C1 segment of cervical spinal cord (tissue), 14 donors: ENCODE measurements at places on chromosomes 5 and 9.

GRCh38 chr5:10607023-10607665 lies 43.3 kb downstream of the ANKRD33B start:
- no peak for DNase-seq

- no peak for DNase-seq
Measured at GRCh38 chr5:112189391-112189790, 229.7 kb downstream of the EPB41L4A start.

DNA sequence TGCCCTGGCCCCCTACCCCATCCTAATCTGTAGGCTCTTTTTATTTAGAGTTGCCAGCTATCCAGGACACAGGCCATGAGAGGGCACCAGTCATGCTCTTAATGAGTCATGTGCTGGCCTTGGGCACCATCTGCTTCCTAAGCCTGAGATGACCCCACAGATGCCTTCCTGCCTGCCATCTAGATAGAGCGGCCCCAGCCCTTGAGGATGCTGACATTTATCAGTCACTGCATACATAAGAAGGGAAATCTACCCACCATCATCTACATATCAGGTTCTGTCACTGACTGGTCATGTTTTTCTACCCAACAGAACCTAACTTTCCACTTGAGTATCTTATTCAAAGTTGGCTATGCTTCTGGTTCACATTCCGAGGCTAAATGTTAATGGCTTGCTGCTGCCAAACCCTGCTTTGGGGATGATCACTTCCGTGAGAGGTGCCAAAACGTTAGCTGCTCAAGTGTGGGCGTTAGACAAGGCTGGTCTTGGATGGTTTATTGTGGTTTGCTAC lies 49.9 kb upstream of the TTC23L start:
- DNase-seq: no peak

GRCh38 chr5:179486596-179487051 lies 63.7 kb upstream of the RUFY1 start:
- no peak for DNase-seq

- no peak for DNase-seq
Measured at GRCh38 chr5:96258692-96259091, 174.4 kb downstream of the PCSK1 start.

DNA sequence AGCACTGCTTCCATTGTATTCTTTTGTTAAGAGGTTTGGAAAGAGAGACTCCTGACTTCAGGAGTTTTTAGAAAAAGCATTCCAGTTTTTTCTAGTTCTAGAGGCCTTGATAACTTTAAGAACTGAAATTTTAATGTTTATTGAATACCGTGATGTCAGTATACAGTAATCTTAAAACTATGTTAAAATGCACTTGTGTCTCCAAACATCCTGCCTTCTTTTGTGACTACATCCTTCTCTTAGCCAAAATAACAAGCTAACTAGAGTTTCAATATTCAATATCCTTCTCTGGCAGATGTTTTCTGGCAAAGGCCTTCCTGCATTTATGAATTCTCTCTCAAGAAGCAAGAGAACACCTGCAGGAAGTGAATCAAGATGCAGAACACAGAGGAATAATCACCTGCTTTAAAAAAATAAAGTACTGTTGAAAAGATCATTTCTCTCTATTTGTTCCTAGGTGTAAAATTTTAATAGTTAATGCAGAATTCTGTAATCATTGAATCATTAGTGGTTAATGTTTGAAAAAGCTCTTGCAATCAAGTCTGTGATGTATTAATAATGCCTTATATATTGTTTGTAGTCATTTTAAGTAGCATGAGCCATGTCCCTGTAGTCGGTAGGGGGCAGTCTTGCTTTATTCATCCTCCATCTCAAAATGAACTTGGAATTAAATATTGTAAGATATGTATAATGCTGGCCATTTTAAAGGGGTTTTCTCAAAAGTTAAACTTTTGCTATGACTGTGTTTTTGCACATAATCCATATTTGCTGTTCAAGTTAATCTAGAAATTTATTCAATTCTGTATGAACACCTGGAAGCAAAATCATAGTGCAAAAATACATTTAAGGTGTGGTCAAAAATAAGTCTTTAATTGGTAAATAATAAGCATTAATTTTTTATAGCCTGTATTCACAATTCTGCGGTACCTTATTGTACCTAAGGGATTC lies 43.1 kb downstream of the NDFIP1 start:
- no peak for DNase-seq

- DNase-seq: no peak
Measured at GRCh38 chr5:11609570-11610303, 294.5 kb downstream of the CTNND2 start.

- DNase-seq: no peak
Measured at GRCh38 chr9:79574781-79575180, 3.0 kb downstream of the TLE4 start.

DNA sequence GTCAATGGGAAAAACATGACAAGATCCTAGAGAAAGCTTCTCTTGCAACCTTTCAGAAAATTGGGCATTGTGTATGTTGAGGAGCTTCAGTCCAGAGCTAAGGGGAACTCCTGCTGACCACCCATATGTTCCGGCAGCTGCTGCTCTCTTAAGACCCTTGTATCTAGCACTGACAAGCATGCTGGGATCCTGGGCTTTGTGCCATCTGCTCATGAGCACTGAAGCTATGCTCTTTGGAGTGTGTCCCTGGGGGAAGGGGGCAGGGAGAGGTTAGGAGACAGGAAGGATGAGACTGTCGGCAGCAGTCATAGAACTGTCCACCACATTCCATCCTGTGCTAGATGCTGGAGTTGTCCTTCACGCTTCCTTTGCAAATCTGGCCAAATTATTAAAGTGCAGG lies 109.3 kb downstream of the JAKMIP2 start:
- peak; percentile 54 for DNase-seq

DNA sequence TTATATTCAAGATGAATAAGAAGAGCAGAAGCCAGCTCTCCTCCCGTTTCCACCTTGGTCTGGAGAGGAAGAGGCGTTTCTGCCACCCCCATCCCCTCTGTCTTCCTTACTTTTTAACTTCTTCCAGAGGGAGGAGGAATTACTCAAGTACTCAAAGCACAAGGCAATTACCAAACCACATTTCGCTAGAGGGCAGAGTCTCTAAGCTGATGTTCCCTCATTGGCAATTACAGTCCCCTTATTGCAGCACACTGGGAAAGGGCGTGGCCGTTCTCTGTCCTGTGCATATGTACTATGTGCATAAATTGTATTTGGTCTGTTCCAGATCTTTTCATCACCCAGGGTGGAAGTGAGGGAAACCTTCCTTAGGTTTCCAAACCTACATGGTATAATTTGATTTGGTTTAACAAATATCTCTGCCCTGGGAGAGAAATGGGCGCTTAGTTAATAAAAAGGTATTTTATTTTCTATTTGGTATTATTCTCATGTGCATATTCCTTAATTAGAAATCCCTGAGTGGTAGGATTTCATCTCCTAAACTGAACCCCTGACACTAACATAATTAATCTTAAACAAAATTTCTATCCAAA lies 29.8 kb upstream of the ALDOB start:
- no peak for DNase-seq

- DNase-seq: no peak
Measured at GRCh38 chr5:172554562-172554961, 86.5 kb upstream of the NEURL1B start.

DNA sequence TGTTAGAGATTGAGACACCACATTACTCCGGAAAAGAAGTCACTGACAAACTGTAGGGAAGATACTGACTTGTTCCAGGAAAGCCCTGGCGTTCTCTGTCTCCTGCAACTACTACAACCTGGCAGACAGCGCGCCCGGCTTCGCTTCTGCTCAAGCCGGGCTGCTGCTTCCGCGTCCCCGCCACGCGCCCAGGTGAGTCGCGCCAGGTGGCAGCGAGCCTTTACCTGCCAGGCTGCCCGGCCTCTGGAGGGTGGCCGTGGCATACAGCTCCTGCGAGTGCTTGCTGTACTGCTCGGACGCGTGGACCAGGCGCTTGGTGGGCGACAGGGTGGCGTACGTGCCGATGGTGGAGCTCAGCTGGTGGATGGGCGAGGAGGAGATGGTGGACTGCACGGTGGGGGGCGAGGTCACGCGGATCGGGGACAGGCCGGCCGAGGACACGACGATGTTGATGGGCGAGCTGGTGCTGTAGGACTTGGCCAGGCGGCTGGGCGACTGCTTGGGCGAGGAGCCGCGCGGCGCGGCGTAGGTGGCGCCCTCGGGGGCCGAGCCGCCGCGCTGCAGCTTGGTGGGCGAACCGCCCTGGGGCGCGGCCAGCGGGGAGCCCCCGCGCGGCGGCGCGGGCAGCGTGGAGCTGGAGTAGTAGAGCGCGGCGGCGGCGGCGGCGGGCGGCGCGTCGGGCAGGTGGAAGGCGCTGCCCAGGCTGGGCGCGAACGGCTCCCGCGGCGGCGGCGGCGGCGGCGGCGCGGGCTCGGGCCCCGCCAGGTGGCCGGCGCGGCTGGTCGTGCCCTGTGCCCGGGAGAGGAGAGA lies 519.6 kb downstream of the CTNND2 start:
- DNase-seq: peak; percentile 42

GRCh38 chr9:89304020-89304833 lies 6.8 kb upstream of the CKS2 start:
- DNase-seq: no peak
